Metanephros (tissue), 2 donors: ENCODE measurements at places on chromosomes 1 and 21. TPM values are rescaled to one million over a fixed set of nuclear protein-coding genes. Genes with fewer than 3 reads are reported as not detected.

The AGMAT gene
- total RNA-seq: 20.6 TPM

The HUNK gene
- 10.4 TPM for total RNA-seq

The CTSK gene
- 20.7 TPM for total RNA-seq

The ZNF362 gene
- total RNA-seq: 33.2 TPM

The TSPEAR gene
- total RNA-seq: 0.53 TPM

The ZNF695 gene
- 4.2 TPM for total RNA-seq

The DNAJC6 gene
- total RNA-seq: 6.7 TPM

The IL10 gene
- total RNA-seq: 1.2 TPM

The NR5A2 gene
- total RNA-seq: 2.2 TPM

The SEMA6C gene
- total RNA-seq: 39.0 TPM

The TNFSF18 gene
- 0.70 TPM for total RNA-seq

The PAX7 gene
- total RNA-seq: 3.3 TPM

The PANK4 gene
- 35.6 TPM for total RNA-seq

The SMIM12 gene
- total RNA-seq: 14.9 TPM

The ILF2 gene
- total RNA-seq: 133 TPM

The CNKSR1 gene
- 7.6 TPM for total RNA-seq

The SLC2A5 gene
- total RNA-seq: 7.5 TPM

The PRUNE1 gene
- total RNA-seq: 26.0 TPM

The C8A gene
- total RNA-seq: not detected

The BRINP3 gene
- 4.3 TPM for total RNA-seq

The GUCA2A gene
- total RNA-seq: not detected

The CELF3 gene
- 0.18 TPM for total RNA-seq

The SGIP1 gene
- total RNA-seq: 11.7 TPM

The EXO1 gene
- 4.1 TPM for total RNA-seq

The ANKRD45 gene
- total RNA-seq: 3.5 TPM

The SEMA4A gene
- total RNA-seq: 20.3 TPM

The TMOD4 gene
- 12.4 TPM for total RNA-seq

The DNASE2B gene
- total RNA-seq: not detected

The MTARC2 gene
- total RNA-seq: 37.8 TPM

The NCAM2 gene
- 4.5 TPM for total RNA-seq

The FMO1 gene
- total RNA-seq: 75.4 TPM

The TNFRSF4 gene
- 3.3 TPM for total RNA-seq

The CD34 gene
- 43.6 TPM for total RNA-seq

The ABCG1 gene
- total RNA-seq: 25.0 TPM
